NCI-H1417 treated with DMSO at 0.1 percent for 48 hours (cell line): ENCODE measurements at places on chromosomes 16 and 17.

GRCh38 chr16:23670137-23670776 is 8.4 kb upstream of the PLK1 start:
- DNase-seq: no peak

DNA sequence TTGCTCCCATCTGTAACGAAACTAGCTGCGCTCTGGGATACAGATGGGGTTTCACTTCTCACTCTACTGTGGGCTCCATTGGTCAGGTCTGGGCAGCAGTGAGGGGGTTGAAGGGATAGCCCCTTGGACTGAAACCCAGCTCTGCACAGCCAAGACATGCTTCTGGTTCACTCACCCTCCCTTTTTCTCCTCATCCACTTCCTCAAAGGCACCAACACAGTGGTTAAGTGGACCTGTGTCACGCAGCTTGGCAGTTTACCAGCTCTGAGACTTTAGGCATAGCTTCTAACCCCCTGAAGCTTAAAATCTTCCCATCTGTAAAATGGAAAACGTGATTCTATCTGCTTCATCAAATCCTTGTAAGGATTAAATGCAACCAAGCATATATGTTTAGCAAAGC is 11.5 kb upstream of the KRT38 start:
- no peak for DNase-seq

DNA sequence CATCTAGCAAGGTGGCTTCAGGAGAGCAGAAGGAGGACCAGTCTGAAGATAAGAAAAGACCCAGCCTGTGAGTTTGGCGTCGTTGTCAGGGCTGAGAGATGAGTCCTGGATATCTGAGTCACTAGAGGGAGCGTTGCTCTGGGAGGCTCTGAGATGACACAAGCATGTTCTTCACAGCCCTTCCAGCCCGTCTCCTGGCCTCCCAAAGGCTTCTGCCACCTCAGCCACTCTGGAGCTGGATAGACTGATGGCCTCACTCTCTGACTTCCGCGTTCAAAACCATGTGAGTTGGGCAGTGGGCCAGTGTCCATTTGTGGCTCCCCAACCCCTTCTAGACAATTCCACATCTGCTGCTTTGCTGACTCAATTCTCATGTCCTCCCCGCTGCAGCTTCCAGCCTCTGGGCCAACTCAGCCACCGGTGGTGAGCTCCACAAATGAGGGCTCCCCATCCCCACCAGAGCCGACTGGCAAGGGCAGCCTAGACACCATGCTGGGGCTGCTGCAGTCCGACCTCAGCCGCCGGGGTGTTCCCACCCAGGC is 2.3 kb downstream of the TGFB1I1 start:
- DNase-seq: no peak

- DNase-seq: no peak
Observed at GRCh38 chr17:80212511-80212910, 7.6 kb downstream of the SGSH start.

GRCh38 chr16:17303101-17303500 is 167.7 kb downstream of the XYLT1 start:
- no peak for DNase-seq

GRCh38 chr16:24140730-24141129 is 115.4 kb upstream of the CACNG3 start:
- DNase-seq: no peak

DNA sequence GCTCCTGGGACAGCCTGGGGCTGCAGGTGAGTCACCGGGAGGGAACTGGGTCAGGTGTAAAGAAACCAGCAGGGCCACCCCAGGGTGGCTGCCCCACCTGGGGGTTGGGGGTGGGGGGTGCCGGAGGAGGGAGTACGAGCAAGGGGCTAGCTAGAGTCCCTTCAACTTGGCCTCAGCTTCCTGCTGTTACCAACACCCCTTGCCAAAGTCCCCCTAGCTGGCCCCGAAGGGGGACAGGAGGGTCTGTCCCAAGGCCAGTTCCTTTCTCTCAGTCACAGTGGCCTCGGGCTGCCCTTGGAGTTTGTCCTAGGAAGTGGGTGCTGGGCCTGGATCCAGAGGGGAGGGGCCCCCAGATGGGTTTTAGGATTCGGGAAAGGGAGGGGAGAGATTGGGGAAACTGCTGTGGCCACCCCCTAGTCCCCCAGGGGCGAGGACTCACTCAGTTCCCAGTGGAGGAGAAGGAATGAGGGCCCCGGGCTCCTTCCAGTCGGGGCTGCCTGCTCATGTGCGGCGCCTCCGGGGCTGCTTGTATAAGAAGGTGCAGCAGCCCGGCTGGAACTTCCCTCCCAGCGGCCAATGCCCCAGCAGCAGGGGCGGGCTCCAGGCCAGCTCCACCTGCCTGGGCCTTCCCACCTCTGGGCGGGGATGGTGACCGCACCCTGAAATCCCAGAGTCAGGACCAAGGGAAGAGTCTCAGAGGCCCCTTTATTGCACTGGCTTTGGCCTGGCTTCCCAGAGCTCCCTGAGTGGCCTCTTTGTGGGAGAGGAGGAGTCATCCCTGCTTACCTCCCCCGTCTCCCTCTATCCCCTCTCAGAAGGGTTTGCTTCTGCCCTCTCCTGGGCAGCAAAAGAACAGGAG is 7.3 kb downstream of the ARHGAP27 start:
- no peak for DNase-seq

DNA sequence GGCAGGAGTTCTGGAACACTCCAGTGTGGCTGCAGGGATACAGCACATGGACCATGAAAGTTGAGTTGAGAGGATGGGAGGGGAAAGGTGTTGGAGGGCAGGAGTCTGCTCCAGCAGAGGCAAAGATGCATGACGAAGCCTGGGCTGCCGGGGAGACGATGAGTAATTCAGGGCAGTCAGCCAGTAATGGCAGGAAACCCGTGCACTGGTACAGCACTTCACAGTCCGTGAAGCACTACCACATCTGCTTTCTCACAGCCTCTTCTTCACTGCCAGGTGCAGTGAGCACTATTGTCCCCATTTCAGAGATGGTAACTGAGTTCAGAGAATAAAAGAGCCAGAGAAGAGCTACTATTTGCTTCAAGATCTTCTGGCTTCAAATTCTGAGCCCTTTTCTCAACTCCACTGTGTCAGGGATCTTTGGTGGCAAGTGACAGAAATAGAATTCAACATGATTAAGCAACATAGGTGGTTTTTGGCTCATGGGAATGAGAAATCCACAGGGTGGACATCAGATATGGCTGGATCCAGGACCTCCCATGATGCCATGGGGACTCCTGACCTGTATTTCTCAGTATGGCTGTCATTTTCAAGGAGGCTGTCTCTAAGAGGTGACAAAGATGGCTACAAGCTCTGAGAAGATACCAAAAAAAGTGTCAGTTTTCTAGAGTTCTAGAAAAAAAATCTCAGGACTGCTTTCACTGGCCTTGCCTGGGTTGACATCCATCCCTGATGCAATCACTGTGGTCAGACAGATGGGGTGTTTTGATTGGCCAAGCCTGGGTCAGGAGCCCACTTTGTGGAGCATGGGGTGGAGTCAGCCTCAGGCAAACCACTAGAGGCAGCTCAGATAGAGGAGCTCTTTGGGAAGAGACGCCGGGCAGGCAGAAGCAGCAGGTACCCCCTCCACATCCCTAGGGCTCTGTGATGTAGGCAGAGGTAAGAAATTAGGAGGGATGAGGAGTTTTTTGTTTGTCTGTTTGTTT is 24.7 kb downstream of the IL21R start:
- DNase-seq: no peak

DNA sequence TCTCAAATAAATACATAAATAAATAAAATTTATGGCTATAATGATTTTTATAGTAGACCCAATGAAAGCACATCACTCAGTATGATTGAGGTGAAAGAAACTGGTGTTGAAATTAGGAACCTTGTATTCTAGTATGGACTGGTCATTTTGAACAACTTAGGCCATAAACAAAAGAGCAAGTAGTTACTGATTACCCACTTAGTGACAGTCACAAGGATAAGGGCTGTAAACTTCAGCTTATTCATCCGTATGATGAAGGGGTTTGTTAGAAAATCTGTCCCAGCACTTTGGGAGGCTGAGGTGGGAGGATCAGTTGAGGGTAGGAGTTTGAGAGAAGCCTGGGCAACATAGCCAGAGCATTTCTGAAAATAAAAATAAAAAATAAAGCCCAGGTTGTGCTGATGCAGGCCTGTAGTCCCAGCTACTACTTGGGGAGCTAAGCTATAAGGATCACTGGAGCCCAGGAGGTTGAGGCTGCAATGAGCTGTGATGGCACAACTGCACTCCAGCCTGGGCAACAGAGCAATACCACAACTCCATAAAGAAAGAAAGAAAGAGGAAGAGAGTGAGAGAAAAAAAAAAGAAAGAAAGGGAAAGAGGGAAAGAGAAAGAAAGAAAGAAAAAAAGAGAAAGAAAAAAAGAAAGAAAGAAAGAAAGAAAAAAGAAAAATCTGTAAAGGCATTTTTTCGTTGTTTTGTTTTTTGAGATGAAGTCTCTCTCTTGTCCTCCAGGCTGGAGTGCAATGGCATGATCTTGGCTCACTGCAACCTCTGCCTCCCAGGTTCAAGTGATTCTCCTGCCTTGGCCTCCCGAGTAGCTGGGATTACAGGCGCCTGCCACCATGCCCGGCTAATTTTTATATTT is 4.2 kb upstream of the SPAG9 start:
- no peak for DNase-seq

DNA sequence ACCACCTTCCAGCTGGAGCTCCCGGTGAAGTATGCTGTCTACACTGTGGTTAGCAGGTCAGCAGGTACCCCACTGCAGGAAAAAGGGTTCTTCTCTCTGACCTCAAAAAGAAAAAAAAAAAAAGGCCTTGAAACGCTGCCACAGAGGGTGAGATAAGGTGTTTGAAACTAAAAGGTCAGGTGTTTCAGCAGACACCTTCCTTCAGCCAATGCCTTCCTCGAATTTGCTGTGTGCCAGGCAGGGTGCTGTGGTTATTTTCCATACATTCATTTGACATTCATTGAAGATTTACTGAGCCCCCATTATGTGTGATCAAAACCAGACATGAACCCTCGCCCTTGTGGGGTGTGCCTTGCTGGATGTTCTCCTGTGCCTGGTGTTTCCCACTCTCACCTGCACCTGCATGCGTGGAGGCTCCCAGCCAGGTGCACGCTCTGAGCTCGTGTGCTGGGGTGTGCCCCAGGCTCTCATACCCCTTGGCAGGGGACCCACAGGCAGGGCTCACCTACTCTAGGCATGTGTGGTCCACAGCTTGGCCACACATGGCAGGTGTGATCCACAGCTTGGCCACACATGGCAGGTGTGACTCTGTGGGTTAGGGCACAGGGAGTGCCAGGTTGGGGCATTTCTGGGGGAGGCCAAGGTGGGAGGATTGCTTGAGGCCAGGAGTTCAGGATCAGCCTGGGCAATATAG is 15.8 kb upstream of the ITGAD start:
- DNase-seq: no peak

- no peak for DNase-seq
Observed at GRCh38 chr16:89484041-89484501, 6.3 kb downstream of the ANKRD11 start.

- no peak for DNase-seq
Observed at GRCh38 chr17:80129006-80129565, 17.8 kb downstream of the EIF4A3 start.

GRCh38 chr17:44004761-44005526 is 522 bp downstream of the NAGS start:
- no peak for DNase-seq

DNA sequence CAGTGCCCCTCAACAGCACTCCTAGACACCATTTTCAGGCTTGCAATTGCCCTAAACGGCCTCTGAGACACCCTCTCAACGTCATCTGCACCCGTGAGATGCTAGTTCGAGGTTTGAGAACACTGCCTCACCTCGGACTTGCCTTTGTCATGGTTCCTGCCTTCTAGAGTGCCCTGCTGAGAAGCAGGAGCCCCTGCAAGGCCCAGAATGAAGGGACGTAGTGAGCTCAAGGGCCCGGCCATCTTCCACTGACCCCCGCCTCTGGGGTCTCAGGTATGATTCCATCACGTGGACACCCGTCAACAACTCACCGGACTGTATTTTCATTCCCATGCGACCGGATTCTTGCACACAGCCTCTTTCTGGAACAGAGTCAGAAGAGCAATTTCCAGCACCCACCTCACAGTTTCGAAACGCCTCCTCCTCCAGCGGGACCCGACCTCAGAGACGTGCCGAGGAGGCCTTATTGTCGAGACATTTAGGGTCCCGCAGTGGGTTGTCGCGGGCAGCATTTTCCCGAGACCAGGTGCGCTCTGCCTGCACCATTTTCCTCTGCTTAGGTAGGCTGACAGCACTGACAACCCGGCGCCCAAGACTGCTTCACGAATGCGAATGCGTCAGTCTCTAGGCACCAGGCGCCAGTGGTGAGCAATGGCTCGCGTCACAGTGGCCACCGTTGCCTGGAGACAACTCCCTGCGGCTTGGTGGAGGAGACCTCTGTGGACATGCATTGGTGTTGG is 999.9 kb downstream of the KCNJ18 start:
- DNase-seq: no peak

- no peak for DNase-seq
Observed at GRCh38 chr17:38740806-38741205, 7.3 kb downstream of the PCGF2 start.

DNA sequence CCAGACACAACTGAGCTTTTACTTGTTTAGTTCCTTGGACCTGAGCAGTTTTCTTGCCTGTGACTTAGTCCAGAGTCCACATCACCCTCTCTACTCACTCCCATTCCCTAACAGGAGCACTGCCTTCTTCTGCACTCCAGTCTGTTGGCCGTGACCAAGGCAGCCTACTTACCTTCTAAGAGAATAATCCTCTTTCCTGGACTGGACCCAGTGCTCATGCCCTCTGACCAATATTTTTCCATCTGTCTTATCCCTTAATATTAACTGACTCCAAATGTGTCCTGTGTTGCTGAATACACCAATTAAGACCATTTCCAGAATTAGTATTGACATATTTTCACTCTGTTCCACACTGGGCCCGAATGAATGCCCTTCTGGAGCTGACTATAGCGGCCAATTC is 681.0 kb upstream of the KIF2B start:
- DNase-seq: no peak

- no peak for DNase-seq
Observed at GRCh38 chr16:31219154-31219741, 2.3 kb upstream of the PYDC1 start.

- DNase-seq: no peak
Observed at GRCh38 chr17:8016632-8017424, 14.4 kb downstream of the GUCY2D start.

- no peak for DNase-seq
Observed at GRCh38 chr16:71883168-71883848, 674 bp downstream of the ZNF821 start.
